ENCODE measurements at places on chromosomes 3 and 15.

DNA sequence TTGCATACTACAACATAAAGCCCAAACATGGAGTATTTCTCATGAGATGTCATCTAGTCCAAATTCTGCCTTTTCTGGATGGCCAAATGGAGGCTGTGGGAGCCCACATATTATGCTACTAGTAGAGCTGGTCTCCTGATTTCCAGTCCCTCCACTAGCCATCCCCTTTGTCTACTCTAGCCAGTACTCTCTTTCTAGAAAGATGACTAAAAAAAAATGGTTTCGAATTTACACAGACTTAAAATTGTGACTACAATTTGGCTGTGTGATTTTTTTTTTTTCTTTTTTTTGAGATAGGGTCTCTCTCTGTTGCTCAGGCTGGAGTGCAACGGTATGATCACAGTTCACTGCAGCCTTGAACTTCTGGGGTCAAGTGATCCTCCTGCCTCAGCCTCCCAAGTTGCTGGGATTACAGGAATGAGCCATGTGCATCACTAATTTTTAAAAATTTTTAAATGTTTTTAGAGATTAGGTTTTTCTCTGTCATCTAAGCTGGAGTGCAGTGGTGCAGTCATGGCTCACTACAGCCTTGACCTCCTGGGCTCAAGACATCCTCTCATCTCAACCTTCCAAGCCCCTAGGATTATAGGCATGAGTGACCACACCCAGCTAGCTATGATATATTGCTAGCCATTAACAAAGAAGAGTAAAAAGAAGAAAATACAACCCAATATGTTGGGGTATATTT lies 273.9 kb downstream of the ADAMTSL3 start:
- DNase-seq, result no peak

DNA sequence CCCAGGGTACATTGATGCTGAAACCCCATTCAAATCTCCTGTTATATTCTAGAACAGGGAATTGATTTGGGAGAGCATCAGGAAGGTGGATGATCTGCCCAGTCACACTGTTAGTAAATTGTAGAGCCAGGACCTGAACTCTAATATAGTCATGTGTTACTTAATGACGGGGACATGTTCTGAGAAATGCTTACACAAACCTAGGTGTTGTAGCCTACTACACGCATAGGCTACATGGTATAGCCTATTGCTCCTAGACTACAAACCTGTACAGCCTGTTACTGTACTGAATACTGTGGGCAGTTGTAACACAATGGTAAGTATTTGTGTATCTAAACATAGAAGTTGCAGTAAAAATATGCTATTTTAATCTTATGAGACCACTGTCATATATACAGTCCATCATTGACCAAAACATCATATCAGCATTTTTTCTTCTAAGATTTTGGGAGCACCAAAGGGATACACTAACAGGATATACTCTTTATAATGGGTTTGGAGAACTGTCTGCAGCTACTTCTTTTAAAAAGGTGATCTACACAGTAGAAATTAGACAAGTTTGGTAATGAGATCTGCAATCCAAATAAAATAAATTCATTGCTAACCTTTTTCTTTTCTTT lies 5.8 kb downstream of the B2M start:
- no peak for DNase-seq

DNA sequence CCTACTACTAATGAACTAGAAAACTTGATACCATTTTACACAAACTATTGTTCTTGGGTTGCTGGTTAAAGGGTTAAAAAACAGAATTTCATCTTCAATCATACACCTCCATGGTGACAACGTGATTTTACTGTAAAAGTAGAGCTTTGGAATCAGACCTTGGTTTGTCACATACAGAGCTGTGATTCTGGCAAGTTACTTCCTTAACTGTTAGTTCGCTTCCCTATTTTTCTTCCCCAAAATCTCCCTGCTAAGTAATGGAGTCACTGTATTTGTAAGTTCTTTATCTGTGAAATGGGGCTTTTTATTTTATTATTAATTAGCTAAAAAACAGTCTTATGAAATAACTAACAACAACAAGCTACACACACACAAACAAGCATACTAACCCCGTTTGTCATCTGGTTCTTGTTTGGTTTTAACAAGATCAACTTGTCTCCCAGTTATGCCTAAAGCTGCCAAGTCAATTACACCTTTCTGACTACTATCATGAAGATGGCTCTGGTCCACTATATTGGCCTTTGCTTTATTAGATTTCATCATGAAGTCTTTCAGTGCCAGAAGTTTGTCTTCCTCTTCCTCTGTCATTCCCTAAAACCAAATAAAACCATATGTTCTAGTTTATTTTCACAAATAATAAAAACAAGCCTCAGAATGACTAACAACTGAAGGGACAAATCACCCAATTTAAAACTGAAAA lies 38.6 kb downstream of the PIK3R4 start:
- DNase-seq, result no peak

DNA sequence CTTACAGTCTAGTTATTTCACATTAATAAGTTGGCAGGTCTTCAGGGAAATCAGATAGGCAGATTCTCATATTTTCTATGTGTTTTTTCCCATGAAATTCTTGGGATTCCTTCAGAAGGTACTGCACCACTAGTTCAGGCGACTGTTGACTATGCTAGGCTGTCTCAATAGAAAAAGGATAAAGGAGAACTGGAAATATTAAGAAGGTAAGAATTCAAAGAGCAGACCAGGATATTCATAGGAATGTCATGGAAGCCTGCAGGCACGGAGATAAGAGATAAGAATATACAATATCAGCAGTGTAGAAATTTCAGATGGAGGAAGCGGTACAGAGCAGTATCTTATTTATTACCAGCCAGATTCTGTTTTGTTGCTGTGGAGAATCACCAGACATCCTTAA lies 432.1 kb upstream of the MDFIC2 start:
- DNase-seq, result peak; percentile 13

GRCh38 chr3:66093981-66094380 lies 55.3 kb upstream of the MAGI1 start:
- no peak for DNase-seq

DNA sequence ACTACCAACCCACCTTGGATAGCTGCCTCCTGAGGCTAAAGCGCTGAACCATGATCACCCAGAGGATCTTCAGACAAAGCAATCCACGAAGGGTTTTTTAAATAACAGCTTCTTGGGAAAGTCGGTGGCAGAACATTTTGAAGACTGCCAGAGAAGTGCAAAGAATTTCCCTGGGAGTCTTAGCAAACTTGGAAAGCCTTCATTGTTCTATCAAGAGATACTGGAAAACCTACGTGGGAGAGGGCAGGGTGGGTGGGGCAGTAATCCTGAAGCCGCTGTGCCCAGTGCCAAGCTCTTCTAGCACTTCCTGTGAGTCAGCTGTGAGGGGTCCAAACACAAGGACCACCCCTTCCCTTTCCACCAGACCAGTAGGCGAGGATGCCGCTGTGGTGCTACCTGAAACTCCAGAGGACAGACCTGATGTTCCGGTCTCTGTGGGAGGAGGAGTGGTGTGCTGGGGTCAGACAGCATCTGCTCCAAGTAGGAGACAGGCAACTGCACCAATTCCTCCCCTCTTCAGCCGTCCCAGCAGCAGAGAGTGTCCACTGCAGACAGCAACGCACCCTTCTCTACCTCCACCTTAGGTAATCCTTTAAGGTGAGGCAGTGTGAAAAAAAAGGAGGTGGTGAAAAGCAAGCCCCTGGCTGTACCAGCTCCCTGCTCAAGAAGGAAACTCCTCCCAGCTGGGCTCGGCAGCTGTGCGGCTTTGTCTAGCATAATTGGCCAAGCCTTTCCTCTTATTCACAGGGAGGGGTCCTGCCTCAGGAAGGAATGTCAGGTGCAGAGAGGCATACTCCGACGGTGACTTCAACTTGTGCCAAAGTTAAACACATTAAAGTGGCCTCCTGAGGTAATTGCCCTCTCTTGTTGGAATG lies 99.0 kb downstream of the TMCC1 start:
- DNase-seq, result no peak

GRCh38 chr3:29521293-29521692 lies 240.4 kb downstream of the RBMS3 start:
- no peak for DNase-seq

- no peak for DNase-seq
These were observed 27.2 kb upstream of the TNFSF10 start for GRCh38 chr3:172550347-172550943.

GRCh38 chr15:55902981-55903380 lies 90.4 kb downstream of the NEDD4 start:
- no peak for DNase-seq

- no peak for DNase-seq
These were observed 215.0 kb downstream of the WNT5A start for GRCh38 chr3:55272031-55272645.

- no peak for DNase-seq
These were observed 287.3 kb upstream of the TLE3 start for GRCh38 chr15:70385052-70385451.

DNA sequence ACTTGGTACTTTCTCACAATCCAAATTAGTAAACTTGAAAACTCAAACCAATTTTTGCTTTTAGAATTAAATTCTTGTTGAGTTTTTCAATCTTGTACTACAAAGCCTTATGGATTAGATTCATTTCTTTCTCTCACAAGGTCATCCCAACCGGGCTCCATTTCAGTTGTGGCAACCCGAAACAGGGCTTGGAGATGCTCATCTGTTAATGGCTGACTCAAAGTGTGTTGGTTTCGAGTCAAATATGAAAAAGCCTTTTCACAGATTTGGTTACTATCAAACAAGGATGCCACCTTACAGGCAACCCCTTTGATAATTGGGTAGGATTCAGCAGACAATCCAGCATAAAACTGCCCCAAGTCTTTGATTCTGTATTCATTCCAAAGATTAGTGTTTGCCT lies 1.8 kb downstream of the EPM2AIP1 start:
- DNase-seq, result no peak

DNA sequence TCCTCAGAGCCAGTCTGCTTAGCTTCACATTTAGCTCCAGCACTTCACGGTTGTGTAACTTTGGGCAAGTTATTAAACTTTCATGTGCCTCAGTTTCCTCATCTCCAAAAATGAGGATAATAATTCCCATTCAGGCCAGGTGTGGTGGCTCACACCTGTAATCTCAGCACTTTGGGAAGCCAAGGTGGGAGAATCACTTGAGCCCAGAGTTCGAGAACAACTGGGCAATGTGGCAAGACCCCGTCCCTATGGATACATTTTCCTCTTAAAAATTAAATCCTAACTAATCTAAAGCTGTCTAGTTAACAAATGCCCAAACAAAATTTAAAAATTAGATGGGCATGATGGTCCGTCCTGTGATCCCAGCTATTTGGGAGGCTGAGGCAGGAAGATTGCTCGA lies 7.2 kb downstream of the RCN2 start:
- DNase-seq, result no peak

- DNase-seq, result no peak
These were observed 110.1 kb downstream of the DNAH12 start for GRCh38 chr3:57434041-57434440.

DNA sequence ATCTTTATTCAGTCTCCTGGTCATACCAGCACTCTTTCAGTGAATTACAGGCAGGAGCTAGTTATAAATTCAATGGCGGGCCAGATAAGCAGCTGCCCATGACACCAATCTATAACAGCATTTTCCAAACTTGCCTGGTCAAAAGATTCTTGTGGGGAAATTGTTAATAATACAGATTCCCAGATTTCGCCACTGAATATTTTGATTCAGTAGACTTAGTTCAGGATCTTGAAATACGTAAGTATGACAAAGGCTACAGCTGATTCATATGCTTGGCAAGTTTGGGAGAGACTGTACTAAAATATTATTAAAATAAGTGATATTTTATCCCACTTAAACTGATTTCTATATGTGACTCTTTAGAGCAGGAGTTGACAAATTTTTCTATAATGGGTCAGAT lies 119.3 kb downstream of the TMCO5A start:
- no peak for DNase-seq

- no peak for DNase-seq
These were observed 391.4 kb upstream of the DPH6 start for GRCh38 chr15:35937380-35937779.

DNA sequence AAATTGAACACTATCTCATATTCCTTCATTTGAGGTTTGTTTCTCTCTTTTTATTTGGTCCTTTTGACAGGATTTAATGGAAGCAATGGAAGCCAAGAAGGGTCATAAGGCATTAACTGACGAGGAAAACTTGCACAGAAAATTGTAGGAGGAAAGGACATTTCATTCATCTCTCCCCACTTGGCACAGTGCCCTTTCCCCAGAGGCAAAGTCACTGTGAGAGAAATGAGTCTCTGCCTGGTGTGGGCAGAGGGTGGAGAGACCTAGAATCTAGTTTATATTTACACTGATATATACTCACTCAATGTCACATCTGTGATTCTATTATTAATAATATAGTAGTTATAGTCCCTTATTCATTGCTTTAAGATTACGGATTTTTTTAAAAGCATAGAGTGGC lies 324.6 kb upstream of the IL12A start:
- no peak for DNase-seq

- no peak for DNase-seq
These were observed 305.7 kb downstream of the RYR3 start for GRCh38 chr15:33616475-33616874.

- DNase-seq, result no peak
These were observed 8.7 kb upstream of the ACSBG1 start for GRCh38 chr15:78243058-78243457.

DNA sequence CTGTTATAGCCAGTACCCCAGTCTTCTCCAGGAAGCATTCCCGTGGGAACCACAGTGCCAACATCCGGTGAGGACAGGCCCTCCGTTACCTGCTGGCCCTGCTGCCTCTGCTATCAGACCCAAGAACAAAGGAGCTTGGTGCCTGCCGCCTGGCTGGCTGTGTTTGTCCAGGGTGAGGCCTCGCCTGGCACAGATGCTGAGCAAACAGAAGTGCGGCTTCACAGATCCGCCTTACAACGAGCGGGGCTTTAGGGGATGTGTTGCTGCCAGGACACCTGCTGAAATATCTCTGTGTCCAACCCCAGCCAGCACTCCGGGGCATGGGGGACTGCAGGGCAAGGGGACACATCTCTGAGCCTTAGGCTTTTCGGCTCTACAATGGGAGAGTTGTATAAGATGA lies 2.2 kb upstream of the EPHB3 start:
- no peak for DNase-seq

GRCh38 chr3:66052721-66053549 lies 14.2 kb upstream of the MAGI1 start:
- DNase-seq, result no peak

- no peak for DNase-seq
These were observed 34.4 kb downstream of the CA12 start for GRCh38 chr15:63347074-63347857.

- no peak for DNase-seq
These were observed 66.7 kb upstream of the GATA2 start for GRCh38 chr3:128559486-128560225.

DNA sequence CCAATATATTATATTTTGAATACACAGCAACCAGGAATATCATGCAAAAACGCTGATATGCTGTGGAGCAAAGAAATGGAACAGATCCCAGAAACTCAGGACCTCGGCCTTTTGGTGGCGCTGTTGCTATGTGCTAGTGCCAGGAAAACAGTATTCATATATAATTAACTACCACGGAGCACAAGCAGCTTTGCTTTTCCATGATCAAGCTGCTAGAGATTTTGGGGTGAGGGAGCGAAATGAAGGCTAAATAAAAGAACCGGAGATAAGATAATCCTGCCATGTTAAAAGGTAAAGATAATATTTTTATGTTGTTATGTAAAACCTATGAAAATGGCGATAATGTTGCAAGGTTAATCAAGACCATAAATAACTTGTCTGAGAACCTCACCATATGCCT lies 157.7 kb upstream of the FAM3D start:
- DNase-seq, result no peak
